ENCODE measurements at places on chromosomes 16 and 17.

DNA sequence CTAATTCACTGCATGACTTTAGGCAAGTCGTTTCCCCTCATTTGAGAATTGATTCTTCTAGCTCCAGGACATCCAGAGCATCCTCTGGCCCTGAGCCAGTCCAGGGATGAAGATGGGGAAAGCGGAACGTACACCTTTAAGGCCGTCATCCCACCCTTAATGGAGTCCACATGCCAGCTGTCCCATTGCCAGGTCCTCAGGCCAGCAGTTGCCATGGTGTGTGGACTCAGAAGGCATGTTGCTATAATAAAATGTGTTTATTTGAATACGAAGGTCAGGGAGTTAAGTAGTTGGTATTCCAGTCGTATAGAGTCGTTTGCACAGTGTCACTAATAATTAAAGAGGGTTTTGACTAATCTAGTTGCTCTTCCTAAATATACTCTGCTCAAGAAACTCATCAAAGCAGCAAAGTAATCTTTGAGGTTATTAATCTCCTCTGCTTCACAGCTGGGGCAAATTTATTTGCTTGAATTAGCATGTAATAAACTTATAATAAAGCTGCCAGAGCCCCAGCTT, 30.4 kb downstream of the CCDC182 start:
- no peak for DNase-seq

GRCh38 chr16:72739577-72739976, 308.4 kb downstream of the ZFHX3 start:
- no peak for DNase-seq

DNA sequence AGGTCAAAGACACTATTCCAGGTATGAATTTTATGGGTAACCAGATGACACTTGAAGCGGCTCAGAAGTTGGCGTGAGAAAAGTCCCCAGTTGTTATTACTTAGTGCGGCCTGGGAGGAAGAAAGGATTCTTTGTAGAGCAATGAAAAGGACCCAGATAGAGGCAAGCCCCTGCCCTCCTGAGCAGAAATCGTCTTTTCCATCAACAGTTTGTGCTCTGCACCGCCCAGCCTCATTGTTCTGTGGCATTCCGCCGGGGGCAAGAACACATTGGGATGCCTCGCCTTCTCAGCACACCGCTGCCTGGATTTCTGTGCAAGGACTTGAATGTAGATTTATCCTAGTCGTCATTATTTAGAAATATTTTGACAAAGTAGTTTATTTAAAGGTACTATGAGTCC, 32.7 kb upstream of the CRHR1 start:
- DNase-seq = no peak

GRCh38 chr16:12323007-12323758, 346.6 kb downstream of the SNX29 start:
- DNase-seq = no peak

GRCh38 chr17:67950945-67951344, 45.3 kb downstream of the C17orf58 start:
- no peak for DNase-seq

DNA sequence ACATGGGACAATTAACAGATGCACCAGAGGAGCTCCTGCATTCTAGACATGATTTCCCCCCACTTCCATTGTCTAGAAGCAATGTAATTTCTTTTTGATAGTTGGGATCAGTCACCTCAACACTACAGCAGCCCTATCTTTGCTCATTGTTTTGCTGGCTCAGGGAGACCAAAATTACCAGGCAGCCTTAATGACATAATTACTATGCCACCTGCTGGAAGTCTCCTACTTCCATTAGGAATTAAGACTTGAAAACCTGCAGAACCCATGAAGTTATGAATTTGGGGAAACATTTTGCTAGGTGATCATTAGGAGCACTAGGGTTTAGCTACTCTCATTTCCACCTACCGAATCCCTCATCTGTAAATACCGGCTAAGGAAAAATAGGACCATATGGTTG, 312.0 kb upstream of the CA10 start:
- DNase-seq = no peak

DNA sequence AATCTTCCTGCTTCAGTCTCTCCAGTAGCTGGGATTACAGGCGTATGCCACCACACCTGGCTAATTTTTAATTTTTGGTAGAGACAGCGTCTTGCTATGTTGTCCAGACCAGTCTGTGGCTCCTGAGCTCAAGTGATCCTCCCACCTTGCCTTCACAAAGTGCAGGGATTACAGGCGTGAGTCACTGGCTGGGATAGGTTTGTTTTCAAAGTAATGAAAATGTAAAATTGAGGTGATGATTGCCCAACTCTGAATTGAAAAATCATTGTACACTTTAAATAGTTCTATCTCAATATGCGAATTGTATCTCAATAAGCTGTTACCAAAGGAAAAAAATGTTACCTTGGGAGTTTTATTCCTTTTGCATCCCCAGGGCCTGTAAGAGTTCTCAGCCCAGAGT, 1.2 kb upstream of the AMFR start:
- no peak for DNase-seq
